ENCODE measurements at places on chromosomes 2 and 18.
A peak's percentile ranks its signal among the peaks of the same experiment; 100 is the strongest.

DNA sequence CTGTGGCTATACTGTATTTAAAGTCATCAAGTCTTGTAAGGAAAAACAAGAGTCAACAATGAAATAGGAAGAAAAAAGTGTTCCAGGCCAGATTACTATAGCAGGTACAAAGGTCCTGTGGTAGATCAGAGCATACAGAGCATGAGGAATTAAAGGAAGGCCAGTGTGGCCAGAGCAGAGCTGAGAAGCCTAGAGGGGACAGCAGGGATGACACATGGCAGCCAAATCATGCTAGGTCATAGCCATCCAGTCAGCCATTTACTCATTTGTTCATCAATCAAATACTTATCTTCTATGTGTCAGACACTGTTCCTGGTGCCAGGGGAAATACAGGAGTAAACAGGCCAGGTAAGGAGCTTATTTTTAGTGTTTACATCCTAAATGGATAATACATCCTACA lies 24.3 kb downstream of the ADD2 start:
- DNase-seq: no peak

DNA sequence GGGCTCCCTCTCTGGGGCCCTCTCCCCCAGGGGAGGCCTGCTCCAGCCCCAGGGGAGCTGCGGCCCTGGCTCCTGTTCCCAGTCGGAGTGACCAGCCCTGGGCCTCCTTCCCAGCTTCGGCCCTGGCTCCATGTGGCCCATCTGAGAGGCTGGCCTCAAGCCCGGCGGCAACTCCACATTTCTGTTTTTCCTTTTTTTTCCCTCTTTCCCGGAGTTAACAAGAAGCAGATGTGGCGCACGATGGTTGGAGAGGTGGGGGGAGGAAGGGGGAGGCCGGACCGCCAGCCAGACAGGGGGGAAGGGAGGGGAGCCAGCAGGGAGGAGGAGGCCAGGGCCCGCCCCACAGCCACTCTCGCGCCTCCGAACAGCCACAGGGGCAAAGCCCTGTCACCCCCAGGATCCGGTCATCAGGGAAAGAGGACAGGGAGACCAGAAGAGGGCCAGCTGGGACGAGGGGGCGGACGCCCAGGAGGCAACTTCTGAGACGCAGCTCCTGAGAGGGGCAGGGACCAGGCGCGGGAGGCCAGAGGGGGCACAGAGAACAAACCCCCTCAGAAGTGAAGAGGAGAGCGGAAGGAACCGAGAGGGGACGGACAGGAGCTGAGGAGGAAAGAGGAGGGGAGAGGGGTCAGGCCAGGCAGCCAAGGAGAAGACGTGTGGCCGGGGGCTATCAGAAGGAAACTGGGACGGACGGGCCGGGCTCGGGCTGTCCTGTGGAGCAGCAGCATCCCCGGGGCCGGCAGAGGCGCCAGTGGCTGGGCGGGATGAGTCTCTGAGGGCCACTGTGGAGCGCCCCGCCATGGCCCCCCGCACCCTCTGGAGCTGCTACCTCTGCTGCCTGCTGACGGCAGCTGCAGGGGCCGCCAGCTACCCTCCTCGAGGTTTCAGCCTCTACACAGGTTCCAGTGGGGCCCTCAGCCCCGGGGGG lies at the start of gene EMILIN1:
EMILIN1 (plus strand) TSS at position 349 of the 928 bp plus-strand sequence; CDS start at position 800, 451 bp downstream.
- peak; percentile 84 for DNase-seq

DNA sequence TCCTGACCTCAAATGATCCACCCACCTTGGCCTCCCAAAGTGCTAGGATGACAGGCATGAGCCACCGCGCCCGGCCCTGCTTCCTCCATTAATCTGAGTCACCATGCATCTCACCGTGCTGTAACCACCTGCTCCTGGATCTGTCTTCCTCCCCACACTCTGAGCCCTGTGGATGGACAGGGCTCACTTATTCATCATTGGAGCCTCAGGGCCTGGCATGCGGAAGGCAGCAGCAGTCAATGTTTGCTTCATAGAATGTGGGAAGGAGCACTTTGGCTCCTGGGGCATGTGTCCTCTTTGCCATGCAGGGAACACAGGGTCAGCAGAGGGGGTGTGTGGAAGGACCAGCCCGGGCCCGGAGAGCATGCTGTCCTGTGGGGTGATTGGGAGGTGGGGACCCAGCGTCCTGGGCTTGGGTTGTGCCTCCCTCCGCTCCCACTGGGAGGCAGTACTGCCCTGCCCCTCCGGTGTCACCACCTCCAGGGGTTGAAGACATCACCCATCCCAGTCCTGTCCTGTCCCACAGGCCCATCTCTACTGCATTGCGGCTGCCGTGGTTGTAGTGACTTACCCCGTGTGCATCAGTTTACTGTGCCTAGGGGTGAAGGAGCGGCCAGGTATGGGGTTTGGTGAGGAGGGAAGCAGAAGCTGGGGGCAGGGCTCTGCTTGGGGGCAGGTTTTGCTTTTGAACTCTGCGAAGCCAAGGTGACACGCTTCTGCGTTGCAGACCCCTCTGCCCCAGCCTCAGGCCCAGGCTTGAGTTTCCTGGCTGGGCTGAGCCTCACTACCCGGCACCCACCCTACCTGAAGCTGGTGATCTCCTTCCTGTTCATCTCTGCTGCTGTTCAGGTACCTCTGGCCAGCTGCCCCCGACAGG lies 11.5 kb downstream of the MFSD2B start:
- DNase-seq: no peak

- no peak for DNase-seq
Observed at GRCh38 chr2:163698857-163699256, 37.0 kb downstream of the FIGN start.

DNA sequence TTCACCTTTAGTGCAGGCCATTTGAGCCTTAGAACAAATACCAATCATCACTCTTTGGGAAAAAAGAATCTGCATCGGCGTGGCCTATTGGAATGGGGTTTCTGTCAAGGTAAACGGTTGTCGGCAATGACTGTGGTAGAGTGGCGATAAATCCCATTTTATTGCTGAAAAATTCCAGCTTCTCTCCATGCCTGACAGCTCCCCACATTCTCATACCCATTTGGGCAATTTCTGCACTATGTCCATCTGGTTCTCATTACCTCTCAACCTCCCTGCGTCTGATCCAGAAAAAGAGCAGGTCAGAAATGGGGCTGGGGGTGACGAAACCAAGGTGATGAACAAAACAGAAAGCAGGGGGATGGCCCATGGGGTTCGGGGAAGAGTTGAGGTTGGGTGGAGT lies 254.0 kb downstream of the MEIS1 start:
- no peak for DNase-seq

GRCh38 chr2:200788121-200788718 lies 23.5 kb upstream of the BZW1 start:
- peak; percentile 46 for DNase-seq

DNA sequence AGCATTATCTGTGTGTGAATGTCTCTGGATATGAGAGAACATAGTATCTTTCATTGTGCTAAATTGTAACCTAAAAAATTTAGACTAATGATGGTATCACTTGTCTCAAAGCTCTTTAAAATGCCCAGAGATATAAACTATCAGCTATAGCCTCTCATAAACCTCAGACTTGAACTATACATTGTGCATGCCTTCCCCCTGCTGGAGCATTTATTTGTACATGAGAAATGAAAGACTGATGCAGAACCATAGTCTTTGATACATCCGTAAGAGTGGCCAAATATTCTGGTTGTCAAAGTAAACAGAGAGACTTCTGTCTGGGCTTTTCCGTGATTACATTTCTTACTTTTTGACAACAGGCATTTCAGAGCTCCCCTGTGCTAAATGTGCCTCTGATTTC lies 71.9 kb upstream of the CCDC68 start:
- no peak for DNase-seq
